DMS79 treated with DMSO at 0.1 percent for 48 hours (cell line): ENCODE measurements at places on chromosomes 4 and X.

- no peak for DNase-seq
Observed at GRCh38 chrX:24427747-24428019, 37.4 kb upstream of the PDK3 start.

DNA sequence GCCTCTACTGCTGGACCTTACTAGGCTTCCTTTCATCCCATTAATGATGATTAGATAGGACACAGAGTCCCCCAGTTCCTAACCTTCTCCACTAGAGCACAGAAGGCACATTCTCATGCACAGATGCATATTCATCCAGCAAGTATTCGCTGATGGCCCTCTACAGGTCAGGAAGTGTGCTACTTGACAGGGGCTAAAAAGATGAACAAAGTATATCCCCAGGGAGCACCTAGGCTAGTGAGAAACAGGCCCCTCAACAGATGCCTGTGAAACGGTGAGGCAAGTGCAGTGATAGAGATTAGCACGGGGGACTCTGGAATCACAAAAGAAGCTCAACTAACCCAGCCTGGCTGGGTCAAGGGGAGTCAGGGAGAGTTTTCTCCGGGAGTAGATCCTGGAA, 95.8 kb downstream of the MGST2 start:
- no peak for DNase-seq

DNA sequence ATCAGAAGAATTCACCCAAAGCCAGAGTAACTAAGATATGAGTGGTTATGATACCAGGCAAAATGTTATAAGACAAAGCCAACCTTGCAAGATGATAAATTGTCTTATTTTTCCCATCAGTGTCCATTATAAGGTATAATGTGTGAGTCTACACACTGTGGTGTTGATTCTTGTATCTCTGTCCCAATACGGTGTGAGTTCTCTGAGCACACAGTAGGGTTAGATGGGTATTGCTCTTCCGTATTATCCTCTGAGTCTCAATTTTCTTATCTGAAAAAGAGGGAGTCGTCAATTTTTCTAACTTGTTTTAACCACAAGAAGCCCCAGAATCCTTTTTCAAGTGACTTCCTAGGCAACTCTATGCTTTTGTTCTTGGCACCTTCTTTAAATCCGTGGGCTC, 69.9 kb downstream of the HMGB2 start:
- no peak for DNase-seq

- DNase-seq, result no peak
Observed at GRCh38 chr4:38666766-38667084, 2.7 kb downstream of the KLF3 start.

- no peak for DNase-seq
Observed at GRCh38 chr4:134955059-134955458, 753.5 kb upstream of the PABPC4L start.

- DNase-seq, result peak; percentile 14
Observed at GRCh38 chrX:41332408-41333002, 1.5 kb upstream of the DDX3X start.

DNA sequence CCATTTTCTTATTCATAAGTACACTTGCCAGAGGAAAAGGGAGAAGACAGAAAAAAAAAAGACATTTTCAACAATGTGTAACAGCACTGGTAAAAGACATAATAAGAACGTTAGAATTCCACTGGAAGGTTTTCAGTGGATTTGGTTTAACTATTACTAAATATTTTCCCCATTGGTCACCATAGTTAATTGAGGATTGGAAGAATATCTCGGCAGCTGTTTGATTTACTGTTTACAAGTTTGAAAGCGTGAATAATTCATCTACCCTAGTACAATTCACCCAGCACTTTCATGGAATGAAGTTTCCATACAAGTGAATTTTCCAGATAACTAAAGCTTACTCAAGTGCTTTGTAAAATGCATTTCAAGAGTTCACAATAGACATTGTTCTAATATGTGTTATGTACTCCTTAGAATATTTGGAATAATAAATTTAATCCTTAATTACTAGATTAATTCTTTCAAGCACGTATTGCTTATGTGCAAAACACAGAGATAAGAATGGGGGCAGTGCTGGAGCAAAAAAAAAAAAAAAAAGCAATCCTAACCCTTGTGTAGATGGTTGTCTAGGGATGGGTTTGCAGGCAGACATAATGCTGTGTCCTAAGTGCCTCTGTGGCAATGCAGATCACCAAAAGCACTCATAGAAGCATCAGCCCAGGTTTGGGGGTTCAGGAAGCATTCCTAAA, 57.1 kb downstream of the ENPEP start:
- no peak for DNase-seq

DNA sequence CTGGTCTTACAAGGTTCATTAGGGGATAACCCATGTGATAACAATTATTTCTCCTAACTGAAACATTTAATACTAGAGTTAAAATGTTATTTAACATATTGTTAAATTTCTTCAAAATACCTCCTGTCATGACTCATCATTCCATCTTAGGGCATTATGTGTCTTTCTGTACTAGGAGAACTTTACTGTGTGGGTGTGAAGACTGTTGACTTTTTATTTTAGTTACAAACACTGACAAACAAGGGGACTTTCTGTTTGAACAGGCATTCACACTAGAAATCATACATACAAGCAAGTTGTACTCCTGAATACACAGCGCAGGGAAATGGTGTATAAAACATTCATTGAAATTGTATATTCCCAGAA, 175.9 kb downstream of the FBXW7 start:
- no peak for DNase-seq

- no peak for DNase-seq
Observed at GRCh38 chr4:80042821-80043220, 30.2 kb downstream of the ANTXR2 start.

- no peak for DNase-seq
Observed at GRCh38 chrX:13662355-13662791, 9.4 kb downstream of the TCEANC start.

- DNase-seq, result no peak
Observed at GRCh38 chr4:123055943-123056342, 133.5 kb upstream of the NUDT6 start.

GRCh38 chr4:84606645-84607044, 23.7 kb downstream of the CDS1 start:
- no peak for DNase-seq

- no peak for DNase-seq
Observed at GRCh38 chrX:44459501-44459900, 83.2 kb downstream of the FUNDC1 start.

GRCh38 chrX:118254611-118255010, 91.3 kb upstream of the WDR44 start:
- DNase-seq, result no peak

DNA sequence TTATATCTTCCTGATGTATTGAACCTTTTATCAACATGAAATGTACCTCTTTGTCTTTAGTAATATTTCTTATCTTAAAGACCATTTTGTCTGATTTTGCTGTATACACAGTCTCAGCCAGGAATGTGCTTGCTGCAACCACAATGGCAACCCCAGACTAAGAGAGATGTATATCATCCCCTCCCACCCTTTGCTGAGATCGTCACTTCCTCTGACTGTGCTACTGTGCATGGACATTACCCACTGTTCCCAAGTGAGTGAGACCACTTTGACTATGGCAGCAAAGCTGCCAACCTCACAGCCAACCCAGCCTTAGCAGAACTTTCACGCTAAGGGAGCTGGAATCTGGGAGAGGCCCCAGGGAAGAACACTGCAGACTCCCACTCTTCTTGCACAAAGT, 46.0 kb downstream of the EIF2S3 start:
- no peak for DNase-seq

- peak; percentile 12 for DNase-seq
Observed at GRCh38 chrX:39174772-39175417, 373.6 kb downstream of the MID1IP1 start.

- DNase-seq, result no peak
Observed at GRCh38 chr4:121392426-121393086, 11.7 kb upstream of the QRFPR start.

- no peak for DNase-seq
Observed at GRCh38 chrX:31893525-31893924, 821.7 kb upstream of the FTHL17 start.

DNA sequence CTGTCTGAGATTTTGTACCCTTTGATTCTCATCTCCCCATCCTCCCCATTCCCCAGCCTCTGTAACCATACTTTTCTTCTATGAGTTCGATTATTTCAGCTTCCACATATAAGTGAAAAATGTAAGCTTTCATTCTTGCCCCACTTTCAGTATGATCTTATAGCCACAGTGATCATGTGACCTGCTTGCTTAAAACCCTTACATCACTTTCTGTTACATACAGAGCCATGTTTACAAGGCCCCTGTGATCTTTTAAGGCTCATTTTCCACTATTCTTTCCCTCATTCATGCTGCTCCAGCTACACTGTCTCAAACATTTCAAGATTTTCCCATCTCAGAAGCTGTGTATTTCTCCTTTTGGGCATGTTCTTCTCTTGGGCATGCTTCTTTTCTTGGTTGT, 147.7 kb downstream of the DCK start:
- DNase-seq, result no peak

GRCh38 chr4:82715731-82716617, 82.6 kb downstream of the SCD5 start:
- no peak for DNase-seq

- no peak for DNase-seq
Observed at GRCh38 chr4:12902735-12903134, 581.4 kb downstream of the RAB28 start.

GRCh38 chr4:146063143-146063542, 112.4 kb upstream of the LSM6 start:
- DNase-seq, result no peak

- no peak for DNase-seq
Observed at GRCh38 chr4:85659610-85660218, 184.8 kb downstream of the ARHGAP24 start.

- DNase-seq, result no peak
Observed at GRCh38 chrX:110671068-110671803, 124.4 kb downstream of the CHRDL1 start.

GRCh38 chr4:185096032-185096653, 46.9 kb upstream of the SLC25A4 start:
- DNase-seq, result no peak

- DNase-seq, result no peak
Observed at GRCh38 chr4:188372829-188373228, 233.6 kb downstream of the TRIML1 start.

GRCh38 chrX:97609357-97609756, 725.6 kb downstream of the RPA4 start:
- no peak for DNase-seq

GRCh38 chr4:52997132-52997416, 135.0 kb downstream of the RASL11B start:
- DNase-seq, result no peak

- no peak for DNase-seq
Observed at GRCh38 chr4:22688236-22688635, 4.5 kb upstream of the GBA3 start.

GRCh38 chrX:50114113-50114512, 86.7 kb downstream of the AKAP4 start:
- DNase-seq, result no peak

GRCh38 chr4:742742-743311, 37.2 kb downstream of the PCGF3 start:
- DNase-seq, result no peak

DNA sequence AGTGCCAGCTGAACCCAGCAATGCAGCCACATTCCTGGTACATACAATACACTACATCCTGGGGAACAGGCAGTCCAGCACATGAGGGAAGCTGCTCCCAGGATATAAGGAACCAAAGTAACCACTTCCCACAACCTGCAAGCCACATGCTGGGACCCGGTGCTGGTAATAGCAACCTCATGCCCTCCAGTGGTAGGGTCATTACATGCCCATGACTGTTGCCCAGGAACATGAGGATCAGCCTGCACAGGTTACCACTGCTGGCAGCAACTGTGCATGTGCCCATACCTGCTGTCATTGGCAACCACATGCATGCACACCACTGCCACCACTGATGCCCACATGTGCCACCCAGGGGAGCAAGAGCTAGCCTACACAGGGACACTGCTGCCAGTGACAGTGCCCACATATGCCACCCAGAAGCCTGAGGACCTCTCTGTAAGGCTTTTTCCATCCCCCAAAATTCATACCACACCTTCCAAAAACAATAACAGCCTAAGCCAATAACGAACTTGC, 1982.5 kb downstream of the ARAP2 start:
- no peak for DNase-seq

GRCh38 chr4:175616287-175616686, 195.8 kb downstream of the GPM6A start:
- no peak for DNase-seq

DNA sequence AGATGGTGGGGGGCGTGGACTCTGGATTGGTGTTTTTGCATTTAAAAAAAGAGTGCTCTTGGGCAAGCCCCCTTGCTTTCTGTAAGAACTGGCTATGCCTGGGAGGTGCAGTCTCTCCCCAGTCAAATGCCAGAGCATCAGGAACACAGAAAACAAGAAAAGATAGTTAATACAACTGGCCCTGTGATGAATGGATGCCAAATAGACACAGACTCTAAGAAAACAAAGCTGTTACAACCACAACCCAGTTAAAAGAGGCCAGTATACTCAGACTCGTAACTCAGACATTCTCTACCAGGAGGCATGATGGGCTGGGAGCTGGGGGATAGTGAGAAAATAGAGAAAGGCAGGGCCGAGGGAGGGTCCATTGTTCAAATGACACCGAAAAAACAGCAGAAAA, 32.5 kb upstream of the C1QTNF7 start:
- DNase-seq, result no peak

DNA sequence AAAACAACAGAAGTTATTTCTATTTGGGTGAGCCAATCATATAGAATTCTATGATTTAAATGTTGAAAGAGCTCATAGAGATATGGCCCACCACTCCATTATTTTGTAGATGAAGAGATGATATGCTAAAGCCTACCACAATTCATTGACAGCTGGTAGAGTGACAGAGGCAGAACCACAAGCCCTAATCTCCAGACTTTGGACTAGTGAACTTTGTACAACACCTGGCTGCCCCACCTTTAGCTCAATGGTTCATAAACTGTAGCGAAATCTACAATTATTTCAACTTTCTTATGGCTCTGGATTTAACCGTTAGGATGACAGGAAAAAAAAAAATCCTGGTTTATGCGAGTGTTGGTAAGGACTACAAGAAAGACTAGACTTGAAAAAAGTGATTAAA, 50.9 kb downstream of the PRKG2 start:
- DNase-seq, result no peak

DNA sequence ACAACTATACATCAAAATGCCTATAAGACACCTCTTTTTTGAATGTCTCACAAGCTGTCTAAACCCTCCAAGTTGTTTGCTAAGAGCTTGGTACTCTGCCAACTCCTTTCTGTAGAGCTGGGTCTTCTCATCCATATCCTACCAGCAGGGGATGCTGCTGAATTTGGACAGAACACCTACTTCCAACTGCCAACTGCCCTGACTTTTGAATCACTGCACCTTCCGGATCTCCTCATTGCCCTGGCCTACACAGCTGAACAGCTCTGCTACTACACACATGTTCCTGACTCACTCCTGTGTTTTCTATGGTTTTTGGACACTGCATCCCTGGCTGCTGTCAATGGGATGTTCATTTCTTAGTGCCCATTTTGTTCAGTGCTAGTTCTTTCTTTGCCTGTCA, 18.7 kb downstream of the FAM184B start:
- DNase-seq, result peak; percentile 20

DNA sequence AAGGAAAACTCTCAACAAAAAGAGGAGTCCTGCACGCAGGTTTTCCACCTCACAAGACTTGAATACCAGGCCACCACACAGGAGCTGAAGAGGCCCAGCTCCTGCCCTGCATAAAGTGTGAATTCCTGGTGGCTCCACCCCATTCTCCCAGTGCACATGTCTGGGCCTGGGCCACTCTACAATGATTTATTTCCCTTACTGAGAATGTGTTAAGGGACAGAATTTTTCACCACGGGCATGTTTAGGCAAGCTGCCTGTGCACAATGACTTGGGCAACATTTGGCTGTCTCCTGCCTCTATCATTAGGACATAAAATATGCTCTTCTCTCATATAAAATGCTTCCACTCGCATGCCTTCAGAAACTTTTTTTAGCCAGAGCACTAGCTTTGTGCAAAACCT, 197.1 kb downstream of the SLC7A11 start:
- no peak for DNase-seq
